ENCODE measurements at places on chromosomes 1 and 21. TPM values are rescaled to one million over a fixed set of nuclear protein-coding genes. Genes with fewer than 3 reads are reported as not detected.

DNA sequence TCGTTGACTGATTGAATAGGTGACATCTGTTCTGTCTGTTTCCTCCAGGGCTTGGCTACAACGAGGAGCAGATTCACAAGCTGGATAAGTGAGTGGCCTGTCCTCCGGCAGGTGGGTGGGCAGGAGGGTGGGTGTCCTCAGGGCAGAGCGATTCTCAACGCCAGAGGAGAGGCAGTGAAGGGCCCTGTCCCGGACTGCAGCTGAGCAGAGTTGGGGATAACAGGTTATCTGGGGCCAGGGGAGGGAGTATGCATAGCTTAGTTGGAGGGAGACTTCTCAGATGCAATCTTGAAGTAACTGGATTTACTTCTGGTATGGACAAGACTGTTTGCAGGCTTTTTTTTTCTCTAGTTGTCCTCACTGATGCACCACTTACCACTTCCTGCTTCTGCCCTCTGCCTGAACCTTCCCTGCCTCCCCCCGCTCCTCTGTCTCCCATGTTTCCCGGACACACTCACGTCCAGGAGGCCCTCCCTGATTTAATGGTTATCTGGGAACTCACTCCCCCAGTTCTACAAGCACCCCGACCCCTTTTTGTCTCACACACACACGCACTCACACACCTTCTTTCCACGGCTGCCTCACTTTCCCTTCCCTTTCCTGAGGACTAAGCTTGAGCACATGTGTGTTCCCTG, 16.4 kb upstream of the RASSF5 start:
- no peak for DNase-seq

- DNase-seq: no peak
These were observed 207.9 kb downstream of the PTPRU start for GRCh38 chr1:29444081-29444715.

The FCRL5 gene
- 0.09 TPM for polyA plus RNA-seq

DNA sequence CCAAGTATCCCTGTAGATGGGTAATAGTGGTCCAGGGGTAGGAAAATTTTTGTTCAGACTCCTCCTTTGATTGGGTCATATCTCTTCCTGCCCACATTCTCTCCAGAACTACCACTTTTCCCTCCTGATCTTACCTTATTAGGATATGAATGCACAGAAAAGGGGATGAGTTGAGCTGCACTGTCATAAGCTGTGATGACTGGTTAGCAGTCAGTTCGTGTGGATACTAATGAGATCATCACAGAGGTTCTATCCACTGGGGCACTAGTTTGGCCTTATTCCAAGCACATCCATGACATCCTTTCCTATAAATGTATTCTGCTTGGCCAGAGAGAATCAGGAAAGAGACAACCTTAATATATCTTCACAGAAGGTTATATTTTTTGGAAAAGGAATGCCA, 22.1 kb upstream of the TBX15 start:
- DNase-seq: no peak

DNA sequence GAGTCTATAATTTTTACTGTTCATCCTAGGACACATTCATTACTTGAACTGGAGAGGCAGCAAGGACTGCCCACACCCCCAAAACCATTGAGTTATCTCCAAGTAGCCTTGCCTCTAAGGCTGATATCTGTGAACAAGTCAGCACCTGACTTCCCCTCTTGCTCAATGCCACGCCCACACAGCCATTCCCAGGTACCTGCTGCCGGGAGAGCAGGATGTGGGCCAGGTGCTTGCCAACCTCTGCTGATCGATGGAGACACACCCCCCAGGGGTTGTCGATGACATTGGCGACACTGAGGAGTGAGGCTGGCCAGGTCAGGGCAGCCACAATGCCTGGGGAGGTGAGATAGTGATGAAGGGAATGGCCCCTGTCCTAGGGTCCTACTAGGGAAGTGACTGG, 60.1 kb downstream of the TMCO4 start:
- DNase-seq: no peak

DNA sequence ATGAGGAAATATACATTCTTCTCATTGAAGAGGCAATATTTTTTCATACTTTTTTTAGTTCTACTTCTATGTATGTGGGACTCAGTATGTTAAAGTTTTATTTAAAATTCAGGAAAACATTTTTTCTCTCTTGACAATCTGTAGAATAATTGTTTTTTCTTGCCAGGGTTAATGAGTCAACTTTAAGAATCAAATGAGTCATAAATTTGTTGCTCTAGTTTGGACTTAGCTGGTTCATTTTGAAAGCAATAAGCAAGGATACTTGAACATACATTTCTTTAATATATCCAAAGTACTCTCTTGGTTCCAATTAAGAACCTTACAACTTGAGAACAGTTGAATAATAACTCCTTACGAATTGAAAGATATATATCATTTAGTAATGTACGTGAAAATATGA, 1145.3 kb upstream of the B3GALT2 start:
- no peak for DNase-seq

The CELA3B gene
- not detected for polyA plus RNA-seq
